ENCODE measurements at places on chromosomes 3 and 15.

DNA sequence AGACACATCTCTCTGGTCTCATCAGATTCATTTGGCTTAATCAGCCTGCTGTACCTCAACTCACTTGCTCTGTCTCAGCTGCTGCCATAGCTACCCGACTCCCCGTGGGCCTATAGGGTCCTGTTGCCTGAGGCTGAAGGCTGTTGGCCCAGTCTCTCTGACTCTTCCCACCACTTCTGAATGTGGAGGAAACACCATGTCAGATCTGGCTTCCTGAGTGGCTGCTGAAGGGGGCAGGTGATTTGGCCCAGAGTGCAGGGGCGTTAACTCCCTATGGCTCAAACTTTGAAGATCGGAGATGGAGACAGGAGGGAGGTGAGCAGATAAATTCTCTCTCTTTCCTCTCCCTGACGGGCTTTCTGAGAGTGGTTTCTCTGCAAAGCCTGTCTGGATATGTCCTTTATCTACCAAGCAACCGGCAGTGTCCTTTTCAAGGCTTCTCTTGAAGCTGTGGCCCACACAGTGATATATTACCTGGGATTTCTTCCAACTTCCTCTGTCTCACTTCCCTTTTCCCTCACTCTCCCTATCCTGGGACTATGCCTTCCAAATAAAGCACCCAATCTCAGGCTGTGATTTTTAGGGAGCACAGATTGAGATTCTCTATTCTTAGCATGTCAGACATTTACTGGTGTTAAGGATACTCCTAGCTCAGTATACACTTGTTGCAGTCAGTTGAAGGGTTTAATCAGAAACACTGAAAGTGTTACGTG lies 334.9 kb upstream of the TBC1D5 start:
- no peak for DNase-seq

GRCh38 chr3:96370637-96371036 lies 443.8 kb upstream of the EPHA6 start:
- DNase-seq: no peak

- no peak for DNase-seq
Measured at GRCh38 chr3:134749802-134750553, 45.1 kb upstream of the EPHB1 start.

DNA sequence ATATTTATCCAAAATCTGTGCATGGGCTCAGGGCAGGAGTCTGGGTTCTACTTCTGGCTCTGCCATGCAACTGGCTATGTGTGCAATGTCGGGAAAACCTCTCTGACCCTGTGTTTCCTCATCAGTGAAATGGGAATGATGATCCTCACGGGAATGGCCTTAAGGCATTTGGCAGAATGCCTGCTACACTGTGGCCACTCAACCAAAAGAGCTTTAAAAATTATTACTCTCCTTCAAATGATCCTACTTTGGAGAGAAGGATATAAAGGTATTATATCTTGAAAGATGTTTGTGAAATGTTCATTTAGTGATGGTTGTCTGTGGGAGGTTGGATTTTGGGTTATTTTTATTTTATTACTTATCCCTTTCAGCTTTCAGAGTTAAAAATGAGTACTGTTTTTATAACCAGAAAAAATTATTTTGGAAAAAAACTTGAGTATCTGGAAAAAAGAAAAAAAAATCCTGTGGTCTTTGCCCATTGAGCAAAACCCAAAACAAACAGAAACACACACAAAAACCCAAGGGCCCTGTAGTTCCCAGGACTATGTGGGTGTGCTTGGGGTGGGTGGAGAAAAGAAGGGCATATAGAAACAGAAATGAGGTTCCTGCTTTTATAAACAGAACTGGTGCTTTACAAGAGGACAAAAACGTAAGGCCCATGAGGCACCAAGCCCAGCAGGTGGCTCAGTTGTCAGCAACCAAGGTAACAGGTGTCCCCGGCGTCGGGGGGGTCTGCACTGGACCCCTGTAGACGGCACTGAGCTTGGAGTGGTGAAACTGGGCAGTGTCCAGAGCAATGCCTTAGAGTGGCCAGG lies 22.0 kb downstream of the RGMA start:
- no peak for DNase-seq

DNA sequence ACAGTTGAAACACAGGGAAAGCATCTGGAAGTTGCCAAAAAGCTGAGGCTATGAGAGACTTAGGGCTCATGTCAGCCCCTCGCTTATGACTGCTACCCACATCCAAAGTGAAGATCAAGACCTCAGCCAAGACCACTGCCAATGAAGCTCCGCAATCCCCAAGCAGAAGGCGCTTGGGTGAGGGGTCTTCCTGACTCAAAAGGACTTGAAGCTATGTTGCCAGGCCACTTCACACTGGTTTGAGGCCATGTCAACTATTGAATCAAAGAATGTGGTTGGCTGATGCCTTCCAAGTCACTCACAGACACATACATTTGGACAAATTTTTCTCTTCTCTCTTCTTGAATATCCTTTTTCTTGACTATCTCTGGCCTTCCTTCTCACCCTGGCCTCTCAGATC lies 928 bp upstream of the CCR4 start:
- DNase-seq: no peak

GRCh38 chr3:33428734-33429133 lies 11.5 kb downstream of the UBP1 start:
- DNase-seq: no peak

DNA sequence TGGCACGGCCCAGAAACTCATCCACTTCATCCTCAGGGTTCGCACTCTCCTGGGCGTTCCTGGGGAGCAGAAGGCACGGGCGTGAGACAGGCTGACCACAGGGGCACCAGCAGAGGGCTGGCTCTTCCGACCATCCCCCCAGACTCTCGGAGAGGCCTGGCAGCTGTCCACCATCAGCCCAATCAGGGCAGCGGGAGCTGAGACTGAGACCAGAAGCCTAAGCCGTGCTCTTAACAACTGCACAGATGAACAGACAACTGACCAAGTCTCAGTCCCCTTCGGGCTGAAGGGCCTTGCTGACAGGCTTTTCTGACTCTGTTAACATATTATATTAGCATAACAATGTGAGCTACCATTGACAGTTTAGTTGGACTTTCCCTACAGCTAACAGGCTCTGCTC lies 118.0 kb downstream of the SEC22A start:
- no peak for DNase-seq

GRCh38 chr3:44894485-44894884 lies 20.1 kb downstream of the TGM4 start:
- no peak for DNase-seq

- no peak for DNase-seq
Measured at GRCh38 chr15:45168286-45168685, 19.5 kb downstream of the SHF start.

DNA sequence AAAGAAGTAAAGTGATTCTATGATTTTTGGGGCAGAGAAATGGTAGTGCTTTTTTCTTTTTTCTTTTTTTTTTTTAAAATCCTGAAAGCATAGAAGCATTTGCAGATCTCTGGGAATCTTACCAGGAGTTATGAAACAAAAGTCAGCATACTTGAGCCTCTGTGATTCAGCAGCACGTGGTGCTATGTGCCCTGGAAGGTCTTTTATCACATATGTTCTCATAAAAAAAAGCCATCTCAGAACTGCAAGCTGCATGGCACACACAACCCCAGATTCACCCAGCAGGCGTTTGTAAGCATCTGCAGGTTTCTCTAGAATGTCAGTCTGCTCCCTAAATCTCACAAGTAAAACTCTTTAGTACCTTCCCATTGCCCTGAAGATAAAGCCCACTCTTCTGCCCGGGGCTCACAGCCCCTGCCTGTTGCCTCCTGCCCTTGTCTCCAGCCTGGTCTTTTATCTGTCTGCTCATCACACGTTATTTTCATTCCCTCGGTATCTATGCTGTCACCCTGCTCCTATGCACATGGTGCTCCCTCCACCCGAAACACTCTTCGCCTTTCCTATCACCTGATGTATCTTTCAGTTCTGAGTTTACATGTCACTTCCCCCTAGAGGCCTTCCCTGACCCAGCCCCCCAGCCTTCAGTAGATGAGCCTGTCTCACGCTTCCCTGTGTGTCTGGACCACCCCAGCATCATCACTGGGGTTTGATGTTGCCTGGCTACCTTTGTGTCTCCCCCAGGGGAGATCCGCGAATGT lies 72.4 kb downstream of the CHDH start:
- DNase-seq: peak; percentile 92

- DNase-seq: no peak
Measured at GRCh38 chr3:50370594-50370993, 11.3 kb upstream of the TMEM115 start.

GRCh38 chr15:71054286-71054952 lies 60.9 kb upstream of the THSD4 start:
- no peak for DNase-seq

GRCh38 chr15:87631775-87632174 lies 624.8 kb downstream of the NTRK3 start:
- no peak for DNase-seq

DNA sequence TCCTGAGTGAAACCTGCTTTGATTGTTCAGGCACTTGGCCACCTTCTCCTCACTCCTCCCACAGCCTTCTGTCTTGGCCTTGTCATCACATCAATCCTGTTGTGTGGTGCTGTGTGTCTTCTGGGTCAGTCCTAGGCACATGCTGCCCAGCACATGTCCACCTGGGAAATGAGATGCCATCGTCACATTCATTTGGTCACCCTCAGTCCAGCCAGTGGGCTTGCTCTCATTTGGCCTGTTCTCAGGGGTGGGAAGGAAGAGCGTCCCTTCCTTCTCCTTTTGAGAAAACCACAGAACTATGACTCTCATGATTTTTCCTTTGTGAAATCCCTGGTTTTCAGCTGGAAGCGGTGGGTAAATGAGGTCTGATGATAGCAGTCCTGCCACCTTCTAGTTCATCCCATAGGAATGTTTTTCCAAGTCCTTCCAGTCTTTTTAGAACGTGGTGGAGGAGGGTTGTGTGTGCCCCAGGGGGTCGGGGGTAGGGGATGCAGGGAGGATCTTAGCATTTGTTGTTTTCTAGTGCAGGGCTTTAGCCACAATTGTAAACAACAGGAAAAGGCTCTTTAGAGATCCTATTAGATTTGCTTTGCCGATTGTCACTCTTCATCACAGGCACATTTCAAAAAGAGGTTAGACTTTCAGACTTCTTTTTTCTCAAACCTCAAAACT lies 8.4 kb upstream of the PLA1A start:
- no peak for DNase-seq
